ENCODE measurements at places on chromosomes 13 and 19.
A peak's percentile ranks its signal among the peaks of the same experiment; 100 is the strongest.

DNA sequence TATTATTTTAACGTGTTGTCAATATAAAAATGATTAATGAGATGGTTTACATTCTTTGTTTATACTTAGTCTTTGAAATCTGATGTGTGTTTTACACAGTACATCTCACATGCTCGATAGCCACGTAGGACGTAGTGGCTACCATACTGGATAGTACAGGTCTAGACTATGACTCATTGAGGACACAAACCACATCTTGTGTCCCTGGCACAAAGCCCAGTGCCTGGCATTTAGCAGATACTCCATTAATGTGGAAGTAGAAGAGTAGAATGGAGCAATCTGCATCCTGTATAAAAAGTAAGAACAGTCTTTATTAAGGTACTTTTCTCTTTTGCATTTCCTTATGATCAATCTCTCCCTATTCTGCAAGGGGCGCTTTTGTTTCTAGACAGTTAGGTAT lies 49.0 kb upstream of the FRY start:
- peak; percentile 46 for DNase-seq

GRCh38 chr13:99124794-99125316 lies 75.8 kb upstream of the UBAC2 start:
- DNase-seq, result no peak

- no peak for DNase-seq
Observed at GRCh38 chr19:39736088-39736487, 1.7 kb downstream of the CLC start.

- DNase-seq, result no peak
Observed at GRCh38 chr13:26459276-26460131, 98.0 kb upstream of the WASF3 start.

- DNase-seq, result no peak
Observed at GRCh38 chr19:2926341-2927031, 18.3 kb downstream of the ZNF77 start.

- DNase-seq, result peak; percentile 4
Observed at GRCh38 chr19:14048443-14049153, 13.3 kb downstream of the PALM3 start.

DNA sequence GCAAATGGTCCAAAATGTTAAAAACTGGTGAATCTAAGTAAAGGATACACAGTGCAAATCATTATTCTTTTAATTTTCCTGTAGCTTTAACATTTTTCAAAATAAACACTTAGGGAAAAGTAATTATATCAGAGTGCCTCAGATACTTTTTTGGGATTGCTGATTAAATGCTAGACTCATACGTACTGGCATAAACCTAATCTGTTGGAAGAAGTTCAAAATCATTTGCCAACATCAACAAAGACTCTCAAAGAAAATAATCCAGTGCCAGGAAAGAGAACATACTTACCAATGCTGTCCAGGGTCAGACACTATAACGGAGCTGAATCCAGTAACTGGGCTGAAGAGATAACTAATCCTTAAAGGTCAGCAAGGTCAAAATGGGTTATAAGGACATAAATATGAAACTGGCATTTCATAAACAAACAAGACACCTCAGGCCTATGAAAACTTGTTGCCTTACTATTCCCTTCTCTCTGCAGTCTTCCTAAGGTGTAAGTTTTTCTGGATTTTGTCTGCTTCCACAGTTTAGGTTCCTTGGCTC lies 3.3 kb upstream of the ZNF420 start:
- no peak for DNase-seq
